Mesothelial cell of epicardium (in vitro differentiated cells): ENCODE measurements at places on chromosomes 6 and 20.
A peak's percentile ranks its signal among the peaks of the same experiment; 100 is the strongest.

GRCh38 chr6:163531122-163531521 lies 116.6 kb downstream of the QKI start:
- DNase-seq, result no peak

DNA sequence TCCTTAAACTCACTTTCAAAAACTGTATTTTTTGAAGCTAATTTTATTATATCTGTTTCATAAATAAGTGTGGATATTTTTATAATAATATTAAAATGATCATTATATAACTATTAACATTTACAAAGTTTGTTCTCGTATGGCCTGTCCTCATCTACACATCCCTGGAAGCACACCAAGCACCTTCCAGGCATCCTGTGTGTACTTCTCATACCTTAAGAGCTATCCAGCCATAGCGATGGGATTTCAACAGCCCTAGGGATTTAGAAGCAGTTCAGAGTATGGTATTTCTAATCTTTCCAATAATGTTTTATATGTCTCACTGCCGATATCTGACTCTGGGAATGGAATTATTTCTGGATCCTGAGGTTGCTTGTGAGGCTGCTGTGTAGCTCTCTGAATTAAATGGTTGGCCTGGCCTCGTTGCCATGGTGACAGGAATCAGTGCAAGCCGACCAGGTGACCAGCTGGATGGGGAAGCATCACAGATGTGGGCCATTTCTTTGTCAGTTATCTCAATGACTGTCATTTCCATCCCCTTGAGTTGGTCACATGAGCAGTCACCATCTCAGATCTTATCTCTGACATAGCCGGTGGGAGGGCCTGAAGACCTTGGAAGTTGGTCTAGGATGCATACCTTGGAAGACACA lies 265.2 kb upstream of the RIN2 start:
- DNase-seq, result no peak

- DNase-seq, result no peak
Measured at GRCh38 chr20:41654292-41654691, 36.1 kb upstream of the CHD6 start.

DNA sequence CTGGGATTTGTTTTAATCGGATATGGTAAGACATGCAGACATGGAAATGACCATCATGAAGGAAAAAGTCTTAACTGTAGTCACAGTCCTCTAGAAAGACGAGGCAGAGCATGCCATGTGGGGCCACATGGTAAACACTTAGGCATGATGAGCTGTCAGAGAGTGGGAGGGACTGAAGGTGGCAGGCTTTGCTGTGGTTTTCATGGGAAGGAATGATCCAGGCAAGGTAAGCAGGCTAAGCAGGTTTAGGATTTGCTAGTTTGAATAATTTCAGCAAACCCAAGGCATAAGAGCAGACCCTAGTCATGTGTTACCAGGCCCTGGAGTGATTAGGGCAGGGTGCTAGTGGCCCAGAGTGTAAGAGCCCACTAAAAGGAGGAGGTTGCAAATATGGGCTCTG lies 47.2 kb upstream of the STMND1 start:
- no peak for DNase-seq

- DNase-seq, result no peak
Measured at GRCh38 chr6:44789806-44790205, 402.3 kb downstream of the CDC5L start.

DNA sequence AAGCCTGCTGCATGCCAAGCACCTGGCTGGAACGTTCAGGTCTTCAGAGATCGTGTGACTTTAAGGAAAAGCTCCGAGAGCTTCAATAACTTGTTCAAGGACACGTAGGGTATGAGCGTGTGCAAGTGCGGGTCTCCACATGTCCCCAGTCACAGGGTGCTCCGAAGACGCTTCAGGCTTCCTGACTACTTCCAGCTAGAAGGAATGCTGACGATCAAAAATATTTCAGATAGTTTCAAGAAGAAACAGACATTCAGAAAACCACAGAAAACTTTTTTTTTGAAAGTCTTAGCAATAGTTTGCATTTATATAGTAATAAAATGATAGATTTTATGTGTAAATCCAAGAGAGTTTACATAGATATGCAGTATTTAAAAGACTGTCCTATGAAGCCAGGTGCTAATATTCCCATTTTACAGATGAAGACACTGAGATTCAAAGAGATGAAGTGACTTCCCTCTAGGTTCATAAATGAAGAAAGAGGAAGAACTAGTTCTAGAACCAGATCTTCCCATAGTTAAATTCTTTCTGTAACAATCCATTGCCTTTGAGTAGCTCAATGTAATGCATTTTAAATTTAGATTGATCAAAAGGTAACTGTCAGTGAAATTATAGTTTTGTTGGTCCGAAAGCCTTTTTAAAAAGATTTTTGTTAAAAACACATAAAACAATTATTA lies 247.6 kb downstream of the MYLK4 start:
- DNase-seq, result no peak

GRCh38 chr6:162099685-162100084 lies 627.9 kb downstream of the PRKN start:
- DNase-seq, result no peak

DNA sequence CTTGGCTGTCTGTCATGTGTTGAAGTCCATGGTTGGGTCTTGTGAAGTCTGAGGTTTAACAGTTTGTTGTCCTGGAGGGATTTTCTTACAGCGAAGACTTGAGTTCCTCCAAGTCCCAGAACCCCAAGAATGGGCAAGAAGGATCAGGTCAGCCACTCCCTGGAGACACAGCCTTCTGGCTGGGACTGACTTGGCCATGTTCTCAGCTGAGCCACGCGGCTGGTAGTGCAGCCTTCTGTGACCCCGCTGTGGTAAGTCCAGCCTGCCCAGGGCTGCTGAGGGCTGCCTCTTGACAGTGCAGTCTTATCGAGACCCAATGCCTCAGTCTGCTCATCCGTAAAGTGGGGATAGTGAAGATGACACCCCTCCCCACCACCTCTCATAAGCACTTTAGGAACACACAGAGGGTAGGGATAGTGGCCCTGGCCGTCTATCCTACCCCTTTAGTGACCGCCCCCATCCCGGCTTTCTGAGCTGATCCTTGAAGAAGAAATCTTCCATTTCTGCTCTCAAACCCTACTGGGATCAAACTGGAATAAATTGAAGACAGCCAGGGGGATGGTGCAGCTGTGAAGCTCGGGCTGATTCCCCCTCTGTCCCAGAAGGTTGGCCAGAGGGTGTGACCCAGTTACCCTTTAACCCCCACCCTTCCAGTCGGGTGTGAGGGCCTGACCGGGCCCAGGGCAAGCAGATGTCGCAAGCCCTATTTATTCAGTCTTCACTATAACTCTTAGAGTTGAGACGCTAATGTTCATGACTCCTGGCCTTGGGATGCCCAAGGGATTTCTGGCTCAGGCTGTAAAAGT lies 43.5 kb downstream of the SIRPA start:
- no peak for DNase-seq

GRCh38 chr20:58800134-58800871 lies 50.4 kb downstream of the GNAS-AS1 start:
- no peak for DNase-seq

DNA sequence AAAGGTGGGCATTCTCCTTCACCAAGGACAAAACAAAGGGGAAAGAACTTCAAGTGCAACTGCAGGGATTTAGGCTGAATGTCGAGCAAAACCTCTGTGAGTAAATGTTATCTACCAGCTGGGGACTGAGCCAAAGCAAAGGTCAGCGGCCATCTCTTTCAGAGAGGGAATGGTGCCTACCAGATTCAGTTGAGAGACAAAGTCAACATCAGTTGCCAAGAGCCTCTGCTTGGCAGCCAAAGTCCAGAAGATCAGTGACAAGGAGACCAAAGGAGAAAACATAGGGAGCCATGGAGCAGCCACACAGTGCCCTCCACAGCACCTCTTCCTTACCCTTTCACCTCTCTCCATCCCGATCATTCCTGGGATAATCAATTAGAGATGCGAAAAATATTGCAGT lies 472.5 kb downstream of the KIF16B start:
- no peak for DNase-seq

- DNase-seq, result no peak
Measured at GRCh38 chr6:155290491-155290890, 23.8 kb downstream of the TFB1M start.

DNA sequence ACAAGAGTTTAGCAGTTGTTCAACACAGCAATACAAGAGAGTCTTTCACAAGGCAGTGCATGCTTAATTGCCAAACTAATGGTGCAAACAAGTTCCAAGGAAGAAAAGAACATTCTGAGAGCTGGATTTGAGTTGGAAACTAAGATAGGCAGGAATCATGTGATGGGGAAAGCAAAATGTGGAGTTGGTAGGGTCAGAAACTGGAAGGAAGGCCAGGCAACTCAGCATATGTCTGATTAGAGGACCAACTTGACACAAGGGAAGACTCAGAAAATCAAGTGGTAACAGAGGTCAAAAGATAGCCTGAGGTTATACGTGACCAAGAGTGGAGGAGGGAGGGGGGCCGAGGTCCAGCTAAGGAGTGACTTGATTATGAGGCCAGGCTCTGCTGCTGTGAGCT lies 117.3 kb downstream of the SMLR1 start:
- no peak for DNase-seq

- DNase-seq, result no peak
Measured at GRCh38 chr20:52209154-52209571, 17.6 kb upstream of the ZFP64 start.

- no peak for DNase-seq
Measured at GRCh38 chr6:77036400-77036799, 426.9 kb downstream of the HTR1B start.

DNA sequence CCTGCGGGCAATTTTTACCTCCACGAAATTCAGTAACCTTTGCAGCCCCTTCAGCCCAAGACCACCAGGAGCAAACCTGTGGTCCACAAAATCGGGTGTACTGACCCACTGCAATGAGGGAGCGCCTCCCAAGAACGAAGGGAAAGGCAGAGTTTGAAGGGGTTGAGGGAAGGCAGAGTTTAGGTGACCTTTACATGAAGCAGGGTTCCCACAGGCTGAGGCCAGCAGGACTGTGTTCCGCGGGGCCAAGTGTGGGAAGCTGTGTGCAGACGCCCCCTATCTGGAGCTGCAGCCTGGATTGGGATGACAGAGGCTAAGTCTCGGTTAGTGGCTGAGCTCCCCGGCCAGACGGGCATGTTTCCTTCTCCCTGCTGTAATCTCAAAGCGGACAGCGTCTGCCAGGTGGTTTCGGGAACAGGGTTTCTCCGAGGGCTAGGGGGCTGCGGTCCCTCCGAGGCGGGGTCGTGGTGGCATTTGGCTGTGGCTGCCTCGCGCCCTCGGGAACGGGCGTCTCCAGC lies 826 bp upstream of the PYGB start:
- DNase-seq, result peak; percentile 51

- no peak for DNase-seq
Measured at GRCh38 chr6:138514860-138515540, 15.7 kb upstream of the NHSL1 start.

- DNase-seq, result no peak
Measured at GRCh38 chr20:13340088-13340487, 119.0 kb downstream of the ISM1 start.
